Lower leg skin (tissue), 4 donors: ENCODE measurements at places on chromosomes 6 and 20.

DNA sequence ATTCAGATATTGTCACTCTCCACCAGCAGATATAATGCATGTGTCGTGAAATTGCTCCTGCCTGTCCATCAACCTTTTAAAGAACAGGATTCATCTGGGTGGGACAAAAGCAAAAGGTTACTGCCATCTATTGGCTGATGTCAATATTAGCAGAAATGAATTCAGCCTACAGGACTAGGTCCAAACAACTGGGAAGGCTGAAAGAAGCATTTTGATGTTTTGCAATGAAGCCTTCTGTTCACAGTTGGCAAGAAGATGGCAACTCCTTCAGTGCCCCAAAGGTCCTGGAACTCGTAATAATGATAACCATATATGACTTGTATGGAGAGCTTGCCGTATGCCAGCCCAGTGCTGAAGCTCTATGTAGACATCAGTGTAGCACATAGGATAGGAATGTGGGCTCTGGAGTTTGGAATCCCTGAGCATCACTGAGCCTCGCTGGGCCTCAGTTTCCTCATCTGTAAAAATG is 7.5 kb downstream of the BCAS1 start:
- no peak for DNase-seq

DNA sequence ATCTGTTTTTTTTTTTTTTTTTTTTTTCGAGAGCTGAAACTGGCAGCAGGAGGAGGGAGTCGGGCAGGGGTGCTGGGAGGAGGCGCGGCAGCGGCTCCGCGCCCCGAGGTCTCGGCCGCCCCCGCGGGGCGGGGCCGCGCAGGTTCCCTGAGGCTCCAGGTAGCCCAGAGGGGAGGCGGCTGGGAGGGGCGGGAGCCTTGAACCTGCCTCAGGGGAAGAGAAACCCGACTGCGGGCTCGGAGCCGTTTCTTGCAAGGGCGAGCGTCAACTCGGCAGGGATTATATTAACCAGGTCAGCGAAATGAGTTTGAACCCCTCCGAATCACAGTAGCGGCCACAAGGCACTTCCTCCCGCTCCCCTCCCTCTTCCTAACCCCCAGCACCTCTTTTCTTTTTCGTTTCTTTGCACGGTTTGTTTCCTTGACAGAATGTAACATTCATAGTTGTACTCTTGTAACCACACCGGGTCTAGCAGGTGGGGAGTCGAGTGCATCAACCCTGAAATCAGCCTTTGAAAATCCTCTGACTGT is 2.0 kb downstream of the MYB start:
- DNase-seq: no peak

GRCh38 chr6:161922631-161923119 is 648.8 kb upstream of the AGPAT4 start:
- DNase-seq: no peak

DNA sequence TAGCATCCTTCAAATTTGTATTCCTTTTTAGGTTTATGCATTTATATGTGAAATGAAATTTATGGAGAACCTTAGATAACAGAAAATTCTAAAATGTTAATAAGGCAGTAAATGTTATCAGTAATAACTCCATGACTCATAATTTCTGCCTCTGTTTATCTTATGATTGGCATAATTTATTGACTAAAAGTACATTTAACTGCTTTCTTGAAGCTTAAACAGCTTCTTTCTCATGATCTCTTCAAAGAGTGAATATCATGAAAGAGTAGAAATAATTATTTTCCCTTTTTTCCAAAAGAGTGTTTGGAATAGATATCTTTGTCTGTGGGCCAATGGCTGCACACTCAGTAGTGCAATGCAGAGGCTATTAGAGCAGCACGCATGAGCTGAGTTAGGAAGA is 91.3 kb downstream of the SHLD1 start:
- no peak for DNase-seq

- no peak for DNase-seq
Measured at GRCh38 chr6:133512410-133513016, 271.4 kb downstream of the EYA4 start.

GRCh38 chr6:101597693-101598092 is 204.2 kb downstream of the GRIK2 start:
- no peak for DNase-seq

DNA sequence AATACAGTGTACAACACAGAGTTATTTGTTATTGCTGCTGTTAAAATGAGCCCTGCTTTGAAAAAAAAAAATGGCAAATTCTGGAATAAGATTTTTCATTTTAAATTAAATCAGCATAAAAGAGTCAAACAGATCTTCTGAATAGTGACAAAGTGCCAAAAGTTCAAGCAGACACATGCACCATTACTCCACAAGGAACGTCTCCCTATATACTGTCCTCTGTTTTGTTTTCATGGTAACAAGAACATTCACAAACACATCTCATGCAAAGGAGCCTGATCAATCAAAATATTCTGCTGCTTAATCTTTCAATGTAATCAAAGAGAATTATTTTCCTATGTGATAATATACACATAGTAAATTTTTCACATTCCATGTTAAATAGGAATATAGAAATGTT is 2.7 kb downstream of the HIVEP2 start:
- DNase-seq: no peak

- no peak for DNase-seq
Measured at GRCh38 chr20:8151372-8151771, 19.3 kb downstream of the PLCB1 start.

GRCh38 chr6:81766482-81767069 is 14.1 kb upstream of the TENT5A start:
- no peak for DNase-seq

DNA sequence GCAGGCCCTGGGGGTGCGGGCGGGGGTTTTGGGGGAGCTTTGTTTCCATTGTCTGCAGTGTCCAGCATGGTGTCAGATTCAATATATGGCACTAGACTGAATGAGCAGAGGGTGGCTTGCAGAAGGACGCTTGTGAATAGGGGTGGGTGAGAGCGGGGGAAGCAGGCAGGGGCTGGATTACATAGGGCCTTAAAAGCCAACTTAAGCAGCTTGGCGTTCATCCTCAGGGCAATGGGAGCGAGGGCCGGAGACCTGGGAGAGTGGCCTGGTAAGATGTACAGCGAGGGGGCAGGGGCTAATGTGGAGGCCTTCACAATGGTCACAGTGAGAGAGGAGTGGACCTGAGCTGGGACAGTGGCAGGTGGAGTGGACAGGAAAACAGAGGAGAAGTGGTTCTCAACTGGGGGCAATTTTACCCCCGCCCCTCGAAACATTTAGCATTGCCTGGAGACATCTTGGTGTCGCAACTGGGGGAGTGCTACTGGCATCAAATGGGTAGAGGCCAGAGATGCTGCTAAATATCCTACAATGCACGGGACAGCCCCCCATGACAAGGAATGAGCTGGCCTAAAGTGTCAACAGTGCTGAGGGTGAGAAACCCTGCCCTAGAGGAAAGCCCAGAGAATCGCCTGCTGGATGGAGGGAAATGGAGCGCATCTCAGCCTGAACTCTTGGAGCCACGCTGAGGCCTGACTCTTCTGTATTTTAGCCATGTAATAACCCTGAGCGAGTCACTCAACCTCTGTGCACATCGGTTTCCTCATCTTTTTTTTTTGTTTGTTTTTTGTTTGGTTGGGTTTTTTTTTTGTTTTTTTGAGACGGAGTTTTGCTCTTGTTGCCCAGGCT is 15.1 kb upstream of the BAK1 start:
- no peak for DNase-seq

- no peak for DNase-seq
Measured at GRCh38 chr20:58647162-58647795, 3.8 kb upstream of the STX16 start.

DNA sequence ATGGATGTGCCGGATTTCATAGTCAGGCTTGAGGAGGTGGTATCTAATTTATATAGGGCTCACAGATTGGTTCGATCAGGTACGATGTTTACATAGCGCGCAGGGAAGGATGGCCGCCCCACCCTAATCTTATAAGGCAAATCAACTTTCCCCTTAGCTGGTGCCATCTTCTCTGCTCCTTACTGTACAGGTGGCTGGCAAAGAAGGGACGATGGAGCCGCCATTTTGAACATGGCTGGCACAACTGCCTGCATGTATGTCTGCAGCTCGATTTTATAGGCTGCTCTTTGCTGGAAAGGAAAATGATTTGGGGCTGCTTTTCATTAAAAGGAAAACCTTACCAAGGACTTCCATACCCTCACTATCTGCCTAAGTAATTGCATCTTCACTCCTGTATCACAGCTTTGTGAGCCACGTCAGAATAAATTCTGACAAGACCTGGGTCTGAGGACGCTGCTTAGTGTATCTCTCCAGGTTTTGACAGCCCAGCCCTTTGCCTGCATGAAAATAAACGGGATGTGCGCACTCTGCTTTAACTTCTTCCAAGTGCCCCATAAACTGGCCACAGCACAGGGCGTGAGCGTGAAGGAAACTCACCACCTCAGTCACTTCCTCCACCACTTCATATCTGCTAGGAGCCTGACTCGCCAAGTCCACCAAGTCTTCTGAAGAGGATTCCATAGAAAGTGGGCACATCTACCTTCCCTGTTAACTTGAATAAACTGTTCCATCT is 109.4 kb upstream of the ARMC2 start:
- DNase-seq: no peak

DNA sequence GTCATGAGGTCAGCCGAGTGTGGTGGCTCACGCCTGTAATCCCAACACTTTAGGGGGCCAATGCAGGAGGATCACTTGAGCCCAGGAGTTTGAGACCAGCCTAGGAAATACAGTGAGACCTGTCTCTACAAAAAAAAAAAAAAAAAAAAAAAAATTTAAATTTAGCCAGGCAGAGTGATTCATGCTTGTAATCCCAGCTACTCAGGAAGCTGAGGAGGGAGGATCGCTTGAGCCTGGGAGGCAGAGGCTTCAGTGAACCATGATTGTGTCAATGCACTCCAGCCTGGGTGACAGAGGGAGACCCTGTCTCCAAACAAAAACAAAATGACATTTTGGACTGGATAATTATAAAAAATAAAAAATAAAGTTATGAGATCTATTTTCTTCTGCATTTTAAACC is 56.2 kb downstream of the ADGRF1 start:
- DNase-seq: no peak

DNA sequence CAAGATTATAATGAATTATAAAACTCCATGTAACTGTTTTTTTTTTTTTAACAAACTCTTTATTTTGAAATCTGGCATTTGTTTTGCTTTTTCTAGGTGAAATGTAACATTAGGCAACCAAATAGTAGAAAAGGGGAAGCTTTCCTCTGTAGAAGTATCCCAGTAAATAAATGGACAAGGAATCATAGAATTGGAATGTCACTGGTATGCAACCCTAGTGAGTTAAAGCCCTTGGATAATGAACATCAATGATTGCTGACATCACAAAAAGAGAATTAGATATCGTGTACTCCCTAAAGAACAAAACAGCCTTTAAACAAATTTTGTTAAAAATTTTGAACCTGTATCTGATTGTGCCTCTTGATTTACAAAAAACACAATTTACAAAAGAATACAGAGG is 93.9 kb upstream of the OGFRL1 start:
- DNase-seq: no peak

DNA sequence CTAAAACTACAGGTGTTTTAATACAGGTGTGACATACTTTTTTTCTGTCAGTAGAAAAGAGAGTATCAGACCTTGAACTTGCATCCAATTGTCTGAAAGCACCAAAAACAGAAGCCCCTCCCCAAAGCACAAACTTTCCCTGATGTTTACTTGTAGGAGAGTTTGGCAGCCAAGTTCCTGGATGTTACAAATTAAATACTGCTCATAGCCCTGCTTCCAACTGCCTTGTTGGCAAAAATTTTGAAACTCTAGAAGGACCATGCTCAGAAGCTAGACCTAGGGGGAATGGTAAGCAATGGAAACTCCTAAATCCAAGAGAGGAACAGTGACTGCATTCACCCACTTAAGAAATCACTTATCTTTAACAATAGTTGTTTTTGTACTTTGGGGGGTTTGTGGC is 17.0 kb upstream of the ARG1 start:
- no peak for DNase-seq

DNA sequence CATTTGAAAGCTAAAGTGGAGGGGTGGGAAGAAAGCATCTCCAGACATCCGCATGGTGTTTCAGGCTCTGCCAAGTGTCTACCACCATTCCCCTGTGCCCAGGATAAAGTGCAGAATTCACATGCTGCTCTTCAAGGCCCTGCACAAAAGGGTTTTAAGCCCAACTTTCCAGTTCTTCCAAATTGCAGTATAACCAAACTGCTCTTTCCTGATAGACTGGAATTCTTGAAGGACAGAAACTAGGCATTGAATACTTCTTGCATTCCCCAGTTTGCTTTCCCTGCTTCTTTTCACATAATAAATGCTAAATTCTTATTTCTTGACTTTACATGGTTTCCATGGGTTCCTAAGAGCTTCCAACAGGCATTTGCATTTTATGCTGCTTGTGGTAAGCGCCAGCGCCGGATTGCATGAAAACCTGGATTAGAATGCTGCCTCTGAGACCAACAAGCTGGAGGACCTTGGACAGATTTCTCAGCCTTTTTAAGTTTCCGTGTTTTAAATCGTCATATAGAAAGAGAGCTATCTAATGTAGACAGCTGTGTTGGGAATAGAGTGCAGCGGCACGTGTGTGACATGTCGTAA is 7.9 kb downstream of the SOX4 start:
- DNase-seq: no peak

DNA sequence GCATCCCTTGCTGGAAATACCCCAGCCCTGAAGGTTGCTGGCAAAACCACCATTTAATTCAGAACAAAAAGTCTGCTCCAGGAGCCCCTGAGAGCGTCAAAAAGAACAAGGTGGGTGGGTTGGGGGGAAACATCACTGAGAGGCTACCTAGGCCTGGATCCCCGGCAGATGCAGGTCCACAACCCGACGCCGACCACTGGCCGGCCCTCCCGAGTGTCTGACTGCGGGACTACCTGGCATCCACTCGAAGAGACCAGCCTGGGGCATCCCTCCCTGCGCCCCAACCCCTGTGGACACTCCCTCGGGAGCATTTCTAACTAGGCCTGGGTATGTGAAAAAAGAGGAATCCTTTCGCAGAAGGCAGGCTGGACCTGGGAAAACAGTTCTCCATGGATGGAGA is 47.2 kb downstream of the FAM209B start:
- no peak for DNase-seq

GRCh38 chr6:122709922-122710512 is 69.5 kb upstream of the FABP7 start:
- DNase-seq: no peak
